ENCODE measurements at places on chromosomes 1 and 21. TPM values are rescaled to one million over a fixed set of nuclear protein-coding genes. Genes with fewer than 3 reads are reported as not detected.

The TNFSF4 gene
- 0.85 TPM for total RNA-seq

The FALEC gene
- total RNA-seq: not detected

The KIF26B gene
- total RNA-seq: 74.8 TPM

The ZNF648 gene
- not detected for total RNA-seq

The RC3H1 gene
- total RNA-seq: 36.4 TPM

The HRNR gene
- total RNA-seq: not detected

The BCL2L15 gene
- 0.16 TPM for total RNA-seq

The IQCC gene
- 0.97 TPM for total RNA-seq

The MEX3A gene
- 0.65 TPM for total RNA-seq

The PHTF1 gene
- 40.1 TPM for total RNA-seq

The RGS4 gene
- total RNA-seq: 8.3 TPM

All from hair follicle dermal papilla cell (primary cell).